ENCODE measurements at places on chromosomes 11 and 22.

GRCh38 chr22:31243339-31244045 lies 31.4 kb downstream of the LIMK2 start:
- no peak for DNase-seq

GRCh38 chr11:68621826-68622225 lies 62.5 kb upstream of the GAL start:
- no peak for DNase-seq

DNA sequence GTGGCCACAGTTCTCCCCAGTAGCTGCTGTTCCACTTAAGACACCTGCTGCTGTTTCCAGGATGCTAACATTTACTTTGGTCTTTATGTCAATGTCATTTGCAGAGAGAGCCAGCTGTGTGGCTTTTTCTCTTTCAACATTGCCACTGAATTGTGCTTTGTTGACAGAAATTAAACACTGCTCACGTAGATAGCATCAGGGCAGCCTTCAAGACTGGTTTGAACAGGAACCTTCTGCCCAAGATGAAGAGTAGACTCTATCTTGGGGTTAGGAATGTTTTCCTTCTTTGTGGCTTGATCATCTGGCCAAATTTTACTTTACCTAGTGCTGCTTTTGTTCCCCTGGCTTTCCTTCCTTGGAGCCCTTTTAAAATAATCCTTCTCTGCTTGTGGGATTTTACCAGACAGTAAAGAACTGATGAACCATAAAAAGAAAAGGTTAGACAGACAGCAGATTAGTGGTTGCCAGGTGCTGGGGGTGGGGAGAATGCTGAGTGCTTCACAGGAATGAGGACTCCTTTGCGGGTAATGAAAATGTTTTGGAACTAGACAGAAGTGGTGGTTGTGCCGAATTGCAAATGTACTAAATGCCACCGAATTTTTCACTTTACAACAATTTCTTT lies 22.7 kb upstream of the XBP1 start:
- no peak for DNase-seq

DNA sequence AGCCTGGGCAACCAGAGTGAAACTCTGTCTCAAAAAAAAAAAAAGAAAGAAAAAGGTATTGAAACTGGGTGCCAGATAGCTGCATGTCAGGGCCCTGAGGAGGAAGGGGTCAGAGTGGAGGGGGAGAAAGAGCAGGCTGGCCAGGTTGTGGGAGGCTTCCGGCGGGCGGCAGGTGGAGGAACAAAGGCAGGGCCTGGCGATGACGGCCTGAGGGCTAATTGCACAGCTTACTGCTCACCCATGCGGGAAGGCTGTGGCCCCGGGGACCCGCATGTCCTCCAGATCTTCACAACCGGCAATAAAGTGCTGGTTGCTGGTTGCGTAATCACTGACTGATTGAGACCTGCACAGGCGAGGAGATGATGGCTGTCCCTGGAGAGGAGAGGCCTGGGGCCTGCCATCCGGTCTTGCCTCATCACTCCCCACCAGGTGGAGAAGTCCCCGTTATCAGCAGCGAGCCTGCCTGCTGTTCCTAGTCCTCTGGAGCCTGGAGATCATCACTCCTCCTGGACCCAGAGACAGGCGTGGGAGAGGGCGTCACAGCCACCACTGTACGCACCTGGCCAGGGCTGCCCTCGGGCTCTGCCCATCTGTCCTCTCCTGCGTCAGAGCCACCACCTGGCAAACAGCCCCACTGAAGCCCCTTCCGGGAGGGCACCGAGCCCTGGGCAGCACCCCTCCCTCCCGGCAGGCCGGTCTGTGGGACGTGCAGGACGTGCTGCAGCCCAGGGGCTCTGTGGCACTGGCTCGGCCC lies 18.7 kb downstream of the H19 start:
- DNase-seq: no peak

DNA sequence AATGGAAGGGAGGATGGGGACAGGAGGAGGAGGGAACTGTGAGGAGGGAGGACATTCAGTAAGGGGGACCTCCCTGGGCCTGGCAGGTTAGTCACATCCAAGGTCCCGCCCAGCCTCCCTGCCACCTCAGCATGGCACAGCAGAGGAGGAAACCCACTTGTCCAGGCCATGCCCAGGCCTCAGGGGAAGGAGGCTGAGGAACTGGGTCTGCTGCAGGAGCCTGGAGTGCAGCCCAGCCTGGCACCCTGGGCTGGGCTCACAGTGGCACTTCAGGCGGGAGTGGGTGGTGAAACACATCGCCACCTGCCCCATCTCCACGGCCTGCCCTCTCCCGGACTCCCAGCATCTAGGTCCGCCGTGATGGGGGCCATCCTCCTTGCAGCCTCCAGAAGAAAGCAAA lies 17.2 kb upstream of the KLHL35 start:
- no peak for DNase-seq

GRCh38 chr22:22884888-22885840 lies 2.5 kb upstream of the IGLL5 start:
- DNase-seq: peak; percentile 90

GRCh38 chr11:35066783-35067423 lies 72.1 kb upstream of the CD44 start:
- DNase-seq: peak; percentile 72

DNA sequence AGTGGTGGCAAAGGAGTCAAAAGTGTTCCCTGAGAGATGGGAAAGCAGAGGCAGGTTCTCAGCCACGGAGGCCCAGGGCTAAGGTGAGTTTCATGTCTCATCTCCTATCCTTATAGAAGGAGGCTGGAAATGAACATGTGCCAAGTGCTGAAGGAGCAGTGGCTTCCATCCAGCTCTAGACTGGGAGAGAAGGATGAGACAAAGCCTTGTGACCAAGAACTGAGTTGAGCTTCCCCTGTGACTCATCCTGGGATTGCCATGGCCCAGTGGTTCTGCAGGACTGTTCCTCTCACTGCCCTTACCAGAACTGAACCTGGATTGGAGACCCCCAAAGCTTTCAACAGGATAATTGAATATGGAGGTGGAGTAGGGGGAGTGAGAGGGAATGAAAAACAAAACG lies 16.7 kb upstream of the OR9Q1 start:
- no peak for DNase-seq

DNA sequence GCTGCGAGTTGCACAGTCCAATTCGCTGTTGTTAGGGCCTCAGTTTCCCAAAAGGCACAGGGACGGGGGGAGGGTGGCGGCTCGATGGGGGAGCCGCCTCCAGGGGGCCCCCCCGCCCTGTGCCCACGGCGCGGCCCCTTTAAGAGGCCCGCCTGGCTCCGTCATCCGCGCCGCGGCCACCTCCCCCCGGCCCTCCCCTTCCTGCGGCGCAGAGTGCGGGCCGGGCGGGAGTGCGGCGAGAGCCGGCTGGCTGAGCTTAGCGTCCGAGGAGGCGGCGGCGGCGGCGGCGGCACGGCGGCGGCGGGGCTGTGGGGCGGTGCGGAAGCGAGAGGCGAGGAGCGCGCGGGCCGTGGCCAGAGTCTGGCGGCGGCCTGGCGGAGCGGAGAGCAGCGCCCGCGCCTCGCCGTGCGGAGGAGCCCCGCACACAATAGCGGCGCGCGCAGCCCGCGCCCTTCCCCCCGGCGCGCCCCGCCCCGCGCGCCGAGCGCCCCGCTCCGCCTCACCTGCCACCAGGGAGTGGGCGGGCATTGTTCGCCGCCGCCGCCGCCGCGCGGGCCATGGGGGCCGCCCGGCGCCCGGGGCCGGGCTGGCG lies at the start of gene BCR:
BCR (plus strand) TSS at position 209 of the 592 bp plus-strand sequence. CDS start 452 bp downstream, outside the sequence.
- DNase-seq: peak; percentile 82

GRCh38 chr11:106193956-106194355 lies 116.5 kb downstream of the AASDHPPT start:
- DNase-seq: no peak

GRCh38 chr11:118621071-118621783 lies 13.8 kb downstream of the PHLDB1 start:
- no peak for DNase-seq

DNA sequence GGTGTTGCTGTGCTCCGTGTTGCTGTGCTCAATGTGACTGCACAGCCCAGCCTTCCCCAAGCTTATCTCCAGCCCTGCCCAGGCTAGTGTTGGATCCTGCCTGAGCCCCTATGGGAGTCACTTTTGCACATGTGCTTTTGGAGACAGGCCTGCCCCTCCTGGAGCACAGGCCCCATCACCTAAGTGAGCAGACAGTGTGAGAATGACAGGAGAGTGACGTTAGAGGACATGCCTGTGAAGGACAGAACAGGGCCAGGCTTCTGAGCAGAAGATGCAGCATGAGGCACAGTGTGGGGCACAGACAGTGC lies 36.6 kb upstream of the SUSD2 start:
- DNase-seq: no peak

DNA sequence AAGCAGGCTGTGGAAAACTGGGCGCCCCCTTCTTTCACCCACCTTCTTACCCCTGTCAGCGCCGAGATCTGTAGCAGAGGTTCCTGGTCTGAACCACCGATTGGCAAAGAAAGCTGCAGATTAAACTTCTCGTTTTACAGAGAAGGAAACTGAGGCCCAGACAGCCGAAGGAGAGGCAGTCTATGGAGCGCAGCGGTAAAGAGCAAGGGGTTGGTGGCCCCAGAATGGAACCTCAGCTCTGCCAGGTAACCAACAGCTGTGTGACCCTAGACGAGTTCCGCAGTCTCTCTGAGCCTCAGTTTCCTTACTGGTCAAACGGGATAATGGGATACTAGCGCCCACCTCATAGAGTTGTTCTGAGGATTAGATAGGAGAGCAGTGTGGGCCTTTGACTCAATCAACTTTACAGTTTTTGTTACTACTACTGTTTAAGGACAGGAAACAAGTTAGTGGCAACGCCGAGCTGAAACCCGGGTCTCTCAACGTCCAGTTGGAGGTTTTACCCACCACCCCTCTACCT lies 3.1 kb upstream of the WT1 start:
- DNase-seq: no peak

GRCh38 chr22:25829237-25829636 lies 87.2 kb downstream of the MYO18B start:
- no peak for DNase-seq

GRCh38 chr11:57097149-57097548 lies 84.6 kb upstream of the LRRC55 start:
- DNase-seq: no peak

- no peak for DNase-seq
These were observed 46.9 kb downstream of the OR4D9 start for GRCh38 chr11:59558270-59558643.

DNA sequence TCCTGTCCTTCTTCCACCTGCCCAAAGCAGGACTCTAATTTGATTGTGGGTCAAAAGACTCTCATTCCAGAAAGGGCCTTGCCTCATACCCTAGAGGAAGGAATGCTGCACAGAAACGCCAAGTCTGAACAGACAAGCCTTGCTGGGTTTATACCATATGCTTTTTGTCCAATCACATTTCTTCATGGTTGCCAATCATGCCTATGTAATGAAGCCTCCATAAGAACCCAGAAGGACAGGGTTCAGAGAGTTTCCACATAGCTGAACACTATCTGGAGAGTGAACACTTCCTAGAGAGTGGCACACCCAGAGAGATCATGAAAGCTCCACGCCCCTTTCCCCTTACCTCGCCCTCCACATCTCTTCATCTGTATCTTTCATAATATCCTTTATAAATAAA lies 4.8 kb upstream of the SAA2 start:
- no peak for DNase-seq

- no peak for DNase-seq
These were observed 41.6 kb upstream of the PHF21B start for GRCh38 chr22:45051419-45051818.

- no peak for DNase-seq
These were observed 2.3 kb downstream of the NARS2 start for GRCh38 chr11:78572394-78572793.

DNA sequence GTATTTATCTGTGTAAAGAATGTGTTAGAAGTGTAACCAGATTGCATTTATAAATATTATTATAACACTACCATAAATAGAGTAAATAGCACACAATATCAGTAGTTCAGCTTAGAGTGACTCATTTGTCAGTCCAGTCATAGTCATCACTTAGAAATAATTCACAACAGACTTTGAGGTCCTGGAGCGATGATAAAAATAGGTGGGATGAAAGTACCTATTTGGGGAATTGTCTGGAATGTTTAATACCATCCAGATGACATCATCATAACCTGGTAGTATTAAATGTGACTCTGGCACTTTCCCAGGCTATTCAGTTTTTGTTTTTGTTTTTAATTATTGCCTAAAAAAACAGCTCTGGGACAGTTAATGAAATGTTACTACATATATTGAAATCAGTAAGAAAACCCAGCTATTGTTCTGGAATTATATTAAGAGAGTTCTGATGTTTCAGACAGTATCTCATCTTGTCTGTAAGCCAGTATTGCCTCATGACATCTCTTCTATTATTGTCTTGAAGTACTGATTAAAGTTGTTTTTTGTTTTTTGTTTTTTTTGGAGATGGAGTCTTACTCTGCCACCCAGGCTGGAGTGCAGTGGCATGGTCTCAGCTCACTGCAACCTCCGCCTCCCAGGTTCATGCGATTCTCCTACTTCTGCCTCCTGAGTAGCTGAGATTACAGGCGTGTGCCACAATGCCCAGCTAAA lies 74.8 kb downstream of the SIK2 start:
- DNase-seq: no peak

DNA sequence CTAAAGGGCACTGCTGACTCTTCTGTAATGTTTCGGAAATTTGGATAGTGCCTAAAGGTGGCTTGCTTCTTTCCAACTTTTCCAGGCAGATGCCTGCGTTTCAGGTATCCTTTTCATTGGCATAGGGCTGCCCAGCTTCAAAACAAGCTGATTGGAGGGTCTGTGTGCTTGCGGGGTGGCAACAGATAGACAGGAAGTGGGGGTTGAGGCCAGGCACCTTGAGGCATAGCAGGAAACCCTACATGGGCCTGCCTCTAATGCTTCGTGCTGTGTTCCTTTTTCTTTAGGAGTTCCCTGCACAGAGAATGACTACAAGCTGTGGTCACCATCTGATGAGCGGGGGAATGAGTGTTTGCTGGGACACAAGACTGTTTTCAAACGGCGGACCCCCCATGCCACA lies 92.2 kb upstream of the SORL1-AS1 start:
- DNase-seq: no peak

- DNase-seq: no peak
These were observed 1077.3 kb downstream of the TBC1D22A start for GRCh38 chr22:47839595-47840227.

DNA sequence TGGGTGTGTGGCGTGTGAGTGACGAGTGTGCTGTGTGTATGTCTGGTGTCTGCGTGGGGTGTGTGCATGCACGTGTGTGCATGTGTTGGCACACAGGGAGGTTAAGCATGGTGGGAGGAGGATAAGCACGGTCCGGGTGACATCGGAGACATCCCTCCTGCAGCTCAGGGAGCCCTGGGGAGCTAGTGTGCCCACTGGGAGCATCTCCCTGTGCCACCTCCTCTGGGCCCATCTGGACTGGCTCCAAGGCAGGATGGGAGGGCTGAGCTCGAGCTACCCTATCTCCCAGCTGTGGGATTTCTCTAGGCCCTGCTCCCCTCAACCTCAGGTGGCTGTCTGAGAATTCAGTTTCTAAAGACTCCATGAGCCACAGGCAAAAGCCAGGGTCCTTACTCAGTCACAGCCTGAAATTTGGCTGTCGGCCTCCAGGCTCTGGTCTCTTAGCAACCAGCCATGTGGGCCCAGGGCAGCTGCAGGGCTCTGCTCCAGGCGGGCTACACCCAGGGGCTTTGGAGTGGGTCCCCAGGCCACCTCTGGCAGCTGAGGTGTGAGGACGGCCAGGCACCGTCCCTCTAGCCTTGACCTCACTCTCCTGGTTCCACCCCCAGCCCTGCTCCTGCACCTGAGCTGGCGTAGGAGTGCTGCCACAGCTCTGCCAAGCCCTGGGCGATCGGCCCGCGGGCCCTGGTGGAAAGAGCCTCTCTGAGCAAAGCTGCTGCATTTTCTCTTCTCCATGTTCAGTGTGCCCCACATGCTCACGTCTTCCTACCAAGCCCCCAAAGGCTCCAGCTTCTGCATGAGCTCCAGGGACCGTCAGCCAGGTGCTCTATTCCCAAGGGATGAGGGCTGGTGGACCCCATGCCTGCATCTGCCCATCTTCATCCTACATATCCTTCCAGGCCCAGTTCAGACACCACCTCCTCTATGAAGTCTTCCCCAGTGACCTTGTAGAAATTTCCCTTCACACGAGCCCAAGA lies 39.7 kb downstream of the RTL6 start:
- DNase-seq: no peak

All from B cell (primary cell).